Ureter (tissue), 1 donor: ENCODE measurements at places on chromosomes 12 and 14.

- DNase-seq, result no peak
Observed at GRCh38 chr12:107528731-107529365, 156.8 kb upstream of the PWP1 start.

- DNase-seq, result no peak
Observed at GRCh38 chr14:92847749-92848148, 53.6 kb downstream of the GOLGA5 start.

- DNase-seq, result no peak
Observed at GRCh38 chr12:5222729-5223128, 179.1 kb downstream of the KCNA5 start.

DNA sequence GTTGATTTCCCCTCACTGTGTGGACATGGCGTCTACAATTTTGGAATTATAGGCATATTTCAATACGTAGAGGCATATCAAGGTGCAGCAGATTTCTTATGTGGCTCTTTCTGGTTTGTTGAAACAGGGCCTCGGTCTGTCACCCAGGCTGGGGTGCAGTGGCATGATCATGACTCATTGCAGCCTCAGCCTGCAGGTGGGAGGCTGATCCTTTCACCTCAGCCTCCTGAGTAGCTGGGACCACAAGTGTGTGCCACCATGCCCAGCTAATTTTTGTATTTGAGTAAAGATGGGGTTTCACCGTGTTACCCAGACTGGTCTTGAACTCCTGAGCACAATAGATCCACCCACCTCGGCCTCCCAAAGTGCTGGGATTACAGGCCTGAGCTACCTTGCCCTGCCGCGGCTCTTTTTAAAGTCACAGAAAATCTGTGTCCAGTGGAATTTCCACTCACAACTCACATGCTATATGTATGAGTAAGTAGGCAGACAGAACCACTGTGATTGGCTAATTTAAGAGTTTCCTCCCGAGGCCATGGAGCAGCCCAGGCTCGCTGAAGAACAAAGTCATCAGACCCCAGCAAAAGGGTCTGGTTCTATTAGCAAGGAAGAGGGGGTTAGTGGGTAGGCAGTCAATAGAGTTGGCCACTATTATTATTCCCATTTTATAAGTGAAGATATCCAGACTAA lies 9.1 kb downstream of the GNG2 start:
- no peak for DNase-seq

DNA sequence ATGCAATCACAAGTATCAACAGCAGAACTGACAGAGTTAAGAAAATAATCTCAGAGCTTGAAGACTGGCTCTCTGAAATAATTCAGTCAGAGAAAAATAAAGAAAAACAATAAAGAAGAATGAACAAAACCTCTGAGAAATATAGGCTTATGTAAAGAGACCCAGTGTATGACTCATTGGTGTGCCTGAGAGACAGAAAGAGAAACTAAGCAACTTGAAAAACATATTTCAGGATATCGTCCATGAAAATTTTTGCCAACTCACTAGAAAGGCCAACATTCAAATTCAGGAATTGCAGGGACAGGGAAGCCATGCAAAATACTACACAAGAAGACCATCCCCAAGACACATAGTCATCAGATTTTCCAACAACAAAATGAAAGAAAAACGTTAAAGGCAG lies 56.2 kb downstream of the APOBEC1 start:
- no peak for DNase-seq

GRCh38 chr12:123973552-123974341 lies 732 bp downstream of the ZNF664 start:
- DNase-seq, result peak; percentile 57

GRCh38 chr12:80413462-80413861 lies 30.6 kb upstream of the PTPRQ start:
- no peak for DNase-seq

- DNase-seq, result no peak
Observed at GRCh38 chr14:75595226-75595625, 16.8 kb downstream of the FLVCR2 start.

- no peak for DNase-seq
Observed at GRCh38 chr12:109307051-109307450, 2.0 kb downstream of the FOXN4 start.

- no peak for DNase-seq
Observed at GRCh38 chr12:80869264-80869663, 68.5 kb downstream of the LIN7A start.

GRCh38 chr14:64502887-64503433 lies 678 bp downstream of the ZBTB25 start:
- no peak for DNase-seq

GRCh38 chr12:97513950-97514349 lies 51.3 kb downstream of the RMST start:
- DNase-seq, result no peak

DNA sequence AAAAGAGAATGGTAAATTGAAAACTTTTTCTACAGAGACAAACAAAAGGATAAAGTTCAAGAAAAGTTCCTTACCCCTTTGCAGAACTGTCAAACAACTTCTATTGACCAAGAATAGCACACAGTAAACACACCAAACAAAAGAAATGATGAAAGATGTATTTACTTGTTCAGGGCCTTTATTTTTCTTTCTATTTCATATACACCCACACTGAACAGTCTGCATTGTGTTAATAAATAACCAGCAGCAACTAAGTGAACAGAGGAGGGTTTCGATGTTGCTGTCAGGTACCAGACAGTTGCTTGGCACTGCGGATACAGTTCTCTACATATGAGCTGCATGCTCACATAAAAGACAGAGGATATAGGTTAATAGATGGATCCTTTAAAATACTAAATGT lies 122.1 kb downstream of the SOX5 start:
- DNase-seq, result no peak

DNA sequence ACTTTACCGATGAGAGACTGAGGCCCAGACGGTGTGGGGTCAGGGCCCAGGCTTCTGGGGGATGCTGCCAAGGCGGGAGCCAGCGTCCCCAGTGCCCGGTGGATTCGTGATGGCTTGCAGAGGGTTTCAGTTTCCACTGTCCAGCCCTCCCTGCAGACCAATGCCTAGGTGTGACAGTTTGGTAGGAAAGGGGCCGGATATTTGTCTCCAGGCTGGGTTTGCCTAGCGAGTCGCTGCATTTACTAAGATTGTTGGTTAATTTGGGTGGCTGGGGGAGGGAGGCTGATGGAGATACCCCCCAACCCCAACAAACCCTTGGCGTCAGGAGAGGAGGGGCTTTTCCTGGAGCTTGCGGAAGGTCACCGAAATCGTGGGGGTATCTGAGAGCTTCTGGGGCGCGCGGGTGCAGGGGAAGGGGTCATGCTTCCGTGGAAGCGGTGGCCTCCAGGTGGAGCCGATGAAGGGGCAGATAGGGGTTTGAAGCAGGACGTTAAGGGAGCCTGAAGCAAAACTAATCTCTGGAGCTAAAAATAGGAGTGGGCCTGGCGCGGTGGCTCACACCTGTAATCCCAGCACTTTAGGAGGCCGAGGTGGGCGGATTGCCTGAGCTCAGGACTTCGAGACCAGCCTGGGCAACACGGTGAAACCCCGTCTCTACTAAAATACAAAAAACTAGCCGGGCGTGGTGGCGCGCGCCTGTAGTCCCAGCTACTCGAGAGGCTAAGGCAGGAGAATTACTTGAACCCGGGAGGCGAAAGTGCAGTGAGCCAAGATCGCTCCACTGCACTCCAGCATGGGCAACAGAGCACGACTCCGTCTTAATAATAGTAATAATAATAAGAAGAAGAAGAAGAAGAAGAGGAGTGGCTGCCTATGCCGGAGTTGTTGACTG lies 1.1 kb upstream of the CDC42BPB start:
- no peak for DNase-seq

- DNase-seq, result no peak
Observed at GRCh38 chr12:30913323-30913722, 13.2 kb upstream of the TSPAN11 start.

- DNase-seq, result peak; percentile 46
Observed at GRCh38 chr14:68191567-68192321, 372.2 kb downstream of the RAD51B start.

GRCh38 chr12:26936559-26937442 lies 980 bp downstream of the INTS13 start:
- DNase-seq, result no peak

- DNase-seq, result no peak
Observed at GRCh38 chr12:55443776-55444175, at the start of gene OR6C2. Gene OR6C2 (plus strand): TSS chr12:55444076. CDS start chr12:55452214, 8,138 bp downstream.

- no peak for DNase-seq
Observed at GRCh38 chr12:72338437-72338836, 66.3 kb downstream of the TRHDE start.
